ENCODE measurements at places on chromosomes 7 and 10.

DNA sequence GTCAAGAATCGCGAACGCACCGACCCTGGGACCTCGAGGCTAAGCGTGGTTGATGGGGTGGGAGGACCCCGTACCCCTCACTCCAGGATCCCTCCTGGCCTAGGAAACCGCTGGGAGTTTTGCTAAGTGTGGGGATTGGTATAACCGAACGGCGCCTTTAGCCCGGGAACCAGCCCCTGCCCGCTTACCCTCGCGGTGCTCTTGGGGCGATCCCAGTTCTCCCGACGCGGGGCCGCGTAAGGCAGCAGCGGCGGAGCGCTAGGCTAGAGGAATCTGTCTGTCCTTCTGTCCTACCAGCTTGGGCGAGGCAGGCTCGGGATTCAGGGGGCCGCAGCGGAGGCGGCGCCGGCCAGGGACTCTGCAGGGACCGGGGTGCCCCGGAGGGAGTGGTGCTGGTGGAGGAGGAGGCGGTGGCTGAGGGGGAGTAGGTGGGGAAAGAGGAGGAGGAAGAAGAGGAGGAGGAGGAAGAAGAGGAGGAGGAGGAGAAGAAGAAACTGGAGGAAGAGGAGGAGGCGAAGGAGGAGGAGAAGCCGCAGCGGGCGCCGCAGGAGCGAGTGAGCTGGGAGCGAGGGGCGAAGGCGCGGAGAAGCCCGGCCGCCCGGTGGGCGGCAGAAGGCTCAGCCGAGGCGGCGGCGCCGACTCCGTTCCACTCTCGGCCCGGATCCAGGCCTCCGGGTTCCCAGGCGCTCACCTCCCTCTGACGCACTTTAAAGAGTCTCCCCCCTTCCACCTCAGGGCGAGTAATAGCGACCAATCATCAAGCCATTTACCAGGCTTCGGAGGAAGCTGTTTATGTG, 439 bp upstream of the EMX2 start:
- peak; percentile 16 for DNase-seq

GRCh38 chr10:91574236-91574635, 58.6 kb downstream of the PPP1R3C start:
- no peak for DNase-seq

GRCh38 chr7:156772725-156773124, 120.3 kb downstream of the LMBR1 start:
- DNase-seq, result peak; percentile 18

- DNase-seq, result peak; percentile 21
Measured at GRCh38 chr10:32253276-32253675, 93.7 kb downstream of the EPC1 start.

DNA sequence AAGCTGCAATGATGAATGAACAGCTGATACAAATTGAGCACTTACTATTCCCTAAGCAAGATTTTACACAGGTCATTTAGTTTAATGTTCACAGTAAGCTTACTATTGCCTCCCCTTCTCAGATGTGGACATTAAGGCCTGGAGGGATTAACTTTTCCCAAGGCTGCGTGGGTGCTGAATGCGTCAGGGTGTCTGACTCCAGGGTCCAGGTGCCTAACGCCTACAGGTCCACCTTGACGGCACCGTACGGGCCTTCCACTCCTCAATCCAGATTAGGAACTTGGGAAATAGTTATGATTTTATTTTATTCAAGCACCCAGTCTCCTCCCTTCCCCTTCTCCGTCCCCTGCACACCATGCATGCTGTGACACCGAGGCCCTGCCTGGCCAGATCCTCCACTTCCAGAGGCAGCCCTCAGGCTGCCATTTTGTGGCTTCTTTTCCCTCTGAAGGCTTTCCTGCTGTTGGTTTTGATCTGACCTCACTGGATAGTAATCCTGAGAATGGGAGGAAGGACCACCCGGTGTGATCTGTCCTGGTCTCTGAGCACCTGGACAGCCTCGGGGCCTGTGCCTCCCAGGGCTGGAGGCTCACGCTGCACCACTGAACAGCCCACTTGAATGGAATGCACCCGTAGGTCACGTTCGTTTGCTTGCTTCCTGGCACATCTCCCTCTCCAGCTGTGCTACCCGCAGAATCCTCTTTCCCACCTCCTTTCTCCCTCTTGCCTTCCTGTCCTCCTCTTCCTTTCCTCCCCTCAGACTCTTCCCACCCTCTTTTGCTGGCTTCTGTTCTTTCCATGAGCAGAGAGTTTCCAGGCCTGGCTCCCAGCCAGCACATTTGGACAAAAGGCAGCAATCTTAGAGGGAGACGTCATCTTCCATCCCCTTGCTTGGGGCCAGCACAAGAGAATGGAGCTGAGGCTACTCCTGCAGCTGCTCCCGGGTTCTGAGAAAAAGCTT, 14.4 kb downstream of the DENND2A start:
- DNase-seq, result no peak
